ENCODE measurements at places on chromosomes 7 and 10.

GRCh38 chr7:12670000-12670729, 17.3 kb upstream of the ARL4A start:
- no peak for DNase-seq

DNA sequence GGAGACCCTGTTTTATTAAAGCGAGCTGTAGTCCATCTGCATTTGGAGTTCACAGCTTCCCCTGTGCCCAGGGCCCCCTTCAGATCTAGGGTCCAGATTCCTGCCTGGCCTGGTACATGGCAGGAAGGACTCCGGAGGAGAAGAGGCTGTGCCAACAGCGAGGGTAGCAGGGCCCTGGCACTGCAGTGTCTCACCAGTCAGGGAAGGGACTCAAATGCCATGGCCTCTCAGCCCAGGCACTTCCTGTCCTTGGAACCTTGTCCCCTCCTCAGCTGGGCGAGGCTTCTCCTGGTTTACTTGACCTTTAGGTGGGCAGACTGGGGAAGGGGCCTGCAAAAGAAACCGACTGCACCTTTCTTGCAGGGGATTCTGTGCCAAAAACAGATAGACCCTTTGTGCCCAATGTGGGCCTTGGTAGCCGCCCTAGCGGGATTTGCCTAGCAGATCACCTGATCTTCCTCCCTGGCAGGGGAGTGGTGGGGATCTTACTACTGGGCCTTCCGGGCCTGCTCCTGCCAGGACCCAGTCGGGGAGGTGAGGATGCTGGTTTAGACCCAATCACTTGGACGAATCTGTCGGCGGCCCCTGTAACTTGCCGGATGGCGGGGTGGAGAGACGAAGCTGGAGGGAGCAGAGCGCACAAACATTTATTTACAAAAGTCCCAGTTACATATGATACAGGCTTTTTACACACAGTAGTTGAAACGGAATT, 161.9 kb downstream of the RNF216 start:
- no peak for DNase-seq

- no peak for DNase-seq
Measured at GRCh38 chr10:71621231-71622153, 98.1 kb downstream of the C10orf105 start.

DNA sequence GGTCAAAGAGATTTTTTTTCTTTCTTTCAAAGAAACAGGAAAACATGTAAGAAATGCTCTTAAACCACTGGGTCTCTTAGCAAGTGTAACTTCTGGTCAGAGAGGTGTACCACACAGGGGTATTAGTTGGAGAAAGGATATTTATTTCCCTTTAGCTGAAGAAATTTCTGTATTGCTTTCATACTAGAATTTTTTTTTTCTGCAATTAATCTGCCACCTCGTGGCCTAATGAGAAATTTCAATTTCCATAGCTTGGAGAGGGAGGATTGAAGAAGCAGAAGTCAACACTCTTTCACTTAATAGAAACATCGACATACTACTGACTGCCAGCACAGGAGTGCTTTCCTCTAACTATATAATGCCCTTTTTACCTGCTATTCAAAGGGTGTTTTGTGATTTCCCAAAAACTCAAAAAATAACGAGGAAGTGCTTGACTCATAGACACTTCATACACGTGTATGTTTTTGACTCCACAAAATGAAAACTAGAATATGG, 177.6 kb upstream of the NAMPT start:
- DNase-seq, result no peak

- no peak for DNase-seq
Measured at GRCh38 chr7:135706858-135707569, 21.0 kb downstream of the SLC13A4 start.

- DNase-seq, result no peak
Measured at GRCh38 chr10:5034588-5034987, 30.9 kb upstream of the AKR1C2 start.

DNA sequence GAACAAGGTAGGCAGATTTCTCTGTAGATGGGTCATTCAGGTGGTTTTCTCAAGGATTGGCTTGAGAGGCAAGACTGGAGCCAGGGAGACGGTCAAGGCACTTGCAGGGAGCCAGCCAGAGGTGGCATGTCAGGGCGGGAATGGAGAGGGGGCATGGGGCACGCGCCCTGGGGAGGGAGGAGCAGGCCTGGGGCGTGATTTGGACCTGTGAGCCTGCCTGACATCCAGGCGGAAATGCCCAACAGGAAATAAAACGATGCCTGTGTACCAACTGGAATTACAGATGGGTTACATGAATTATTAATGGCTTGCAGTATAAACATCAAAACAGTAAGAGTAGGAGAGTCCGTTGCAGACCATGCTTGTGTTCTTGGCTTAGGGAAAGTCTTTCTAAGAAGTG, 8.6 kb upstream of the SUN1 start:
- DNase-seq, result no peak

DNA sequence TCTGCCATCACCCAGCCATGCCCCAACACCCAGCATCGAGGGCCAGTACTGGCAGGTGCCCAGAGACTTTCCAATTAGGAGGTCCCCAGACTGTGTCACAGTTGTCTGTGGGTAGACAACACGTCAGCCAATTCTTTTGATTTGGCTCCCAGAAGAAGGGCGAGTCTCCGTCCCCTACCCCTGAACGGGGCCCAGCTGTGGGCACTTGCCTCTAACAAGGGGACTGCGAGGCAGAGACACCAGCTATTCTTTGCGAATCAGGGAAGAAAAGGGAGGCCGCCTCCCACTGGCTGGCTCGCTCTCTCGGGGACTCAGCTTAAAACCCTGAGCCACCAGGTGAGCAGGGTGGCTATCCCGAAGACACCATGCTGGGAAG, 167.3 kb downstream of the USP6NL start:
- DNase-seq, result no peak

DNA sequence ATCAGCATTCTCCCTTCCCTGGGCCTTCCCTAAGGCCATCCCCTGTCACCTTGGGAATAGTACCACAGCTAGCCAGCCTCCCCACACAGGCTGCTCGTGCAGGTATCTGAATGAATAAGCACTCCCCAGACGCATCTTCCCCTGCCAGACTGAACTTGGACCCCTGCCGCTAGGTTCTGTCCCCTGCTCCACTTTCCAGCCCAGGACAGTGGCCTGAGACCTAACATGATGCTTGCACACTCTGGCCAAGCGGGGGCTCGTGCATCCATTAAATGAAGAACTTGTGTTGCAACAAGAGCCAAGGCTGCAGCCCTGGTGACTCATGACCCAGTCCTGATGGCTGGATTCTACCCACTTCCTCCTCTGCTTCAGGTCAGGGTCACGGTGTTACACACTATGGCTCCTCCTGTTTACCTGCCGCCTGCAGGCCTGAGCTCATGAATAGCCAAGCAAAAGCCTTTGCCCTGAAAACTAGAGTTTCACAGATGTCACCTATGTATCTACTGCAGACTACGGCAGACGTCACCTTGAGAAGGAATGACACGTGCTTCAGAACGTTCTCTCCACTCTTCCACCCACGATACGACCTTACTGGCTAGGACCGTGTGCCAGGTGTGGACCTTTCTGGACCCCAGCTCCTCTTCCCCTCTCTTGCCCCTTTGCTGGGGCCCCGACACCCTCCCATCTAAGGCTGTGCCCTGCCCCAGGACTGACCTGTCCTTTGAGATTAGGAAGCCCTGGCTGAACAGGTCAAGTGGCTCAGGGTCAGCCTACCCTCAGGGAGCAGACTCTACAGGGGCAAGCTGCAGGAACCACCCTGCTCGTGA, 6.5 kb downstream of the ASB13 start:
- no peak for DNase-seq

DNA sequence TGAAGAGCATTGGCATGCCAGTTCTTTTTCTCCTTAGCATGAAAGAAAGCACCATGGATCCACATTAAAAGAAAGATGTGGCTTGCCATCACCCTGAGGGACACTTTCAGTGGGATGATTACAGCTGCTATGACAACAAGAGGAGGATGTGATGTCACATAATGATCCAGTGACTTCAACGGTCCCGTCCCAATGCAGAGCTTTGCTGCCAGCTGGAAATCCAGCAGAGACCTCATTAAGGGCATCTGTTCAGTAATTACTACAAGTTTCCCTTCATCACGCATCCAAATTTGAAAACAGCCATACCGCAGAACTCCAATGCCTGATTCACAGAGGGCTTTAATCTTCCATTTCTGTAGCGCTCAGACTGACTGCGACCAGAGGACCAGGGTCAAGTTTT, 206.6 kb downstream of the LSM5 start:
- no peak for DNase-seq

DNA sequence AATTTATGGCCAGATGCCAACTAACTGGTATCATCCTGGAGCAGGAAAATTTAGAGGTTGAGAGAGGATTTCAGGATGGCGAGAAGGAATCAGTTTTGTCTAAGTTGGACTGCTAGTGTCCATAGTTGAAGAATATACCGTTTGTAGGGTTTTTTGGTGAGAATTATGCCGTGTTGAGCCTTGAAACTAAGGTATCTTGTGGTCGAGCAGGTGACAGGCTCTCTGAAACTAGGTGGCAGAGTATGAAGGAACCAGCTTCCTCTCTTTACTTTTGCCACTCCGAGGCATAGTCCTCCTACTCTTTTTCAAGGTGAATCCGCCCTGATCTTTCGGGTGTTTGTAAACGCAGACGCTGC, 9.7 kb downstream of the MDFIC start:
- no peak for DNase-seq

DNA sequence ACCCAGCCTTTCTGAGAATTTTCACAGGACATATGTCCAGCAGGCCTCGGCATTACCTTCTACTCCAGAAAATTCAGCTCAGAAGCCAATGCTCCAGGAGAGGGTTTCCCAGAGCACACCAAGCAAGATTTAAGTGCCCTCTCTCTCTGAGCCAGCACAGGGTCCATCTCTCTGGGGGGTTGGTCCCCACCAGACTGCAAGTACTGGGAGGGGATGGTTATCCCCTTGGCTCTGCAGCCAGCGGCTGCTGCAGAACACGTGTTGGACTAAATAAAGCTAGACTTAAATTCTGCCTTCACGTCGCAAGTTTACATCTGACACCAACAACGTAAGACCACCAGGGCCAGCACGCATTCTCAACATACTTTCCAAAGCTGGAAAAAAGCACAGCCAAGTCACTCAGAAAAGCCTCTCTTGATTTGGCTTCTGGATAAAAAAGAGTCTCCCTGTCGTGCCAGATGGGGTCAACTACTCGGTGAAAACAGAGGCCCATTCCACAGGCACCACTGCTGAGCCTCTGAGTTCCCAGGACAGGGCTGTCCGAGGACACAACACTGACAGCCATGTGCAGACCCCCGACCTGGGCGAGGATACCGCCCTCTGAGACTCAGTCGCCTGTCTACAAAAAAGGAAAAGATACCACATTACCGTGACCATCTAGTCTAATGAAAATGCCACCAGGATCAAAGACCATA, 77.3 kb downstream of the CTBP2 start:
- no peak for DNase-seq

DNA sequence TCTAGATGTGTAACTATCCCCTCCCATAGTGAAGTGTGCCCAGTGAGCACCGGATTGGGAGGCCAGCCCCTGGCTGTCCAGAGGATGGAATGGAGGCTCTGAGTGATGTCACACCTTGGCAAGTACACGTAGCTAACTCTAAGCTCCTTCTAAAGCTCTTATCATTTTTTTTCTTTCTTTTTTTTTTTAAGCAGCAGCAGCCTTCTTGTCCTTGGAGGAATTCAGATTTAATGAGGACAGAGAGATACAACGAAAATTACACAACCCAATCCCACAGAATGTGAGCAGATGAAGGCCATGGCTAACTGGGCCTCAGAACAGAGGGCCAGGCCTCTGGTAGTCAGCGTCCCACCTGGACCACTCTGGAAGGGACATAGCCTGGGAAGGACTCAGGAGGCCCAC, 11.3 kb downstream of the TNS3 start:
- DNase-seq, result no peak
